Breast epithelium (tissue), 4 donors: ENCODE measurements at places on chromosomes 3 and 15.

DNA sequence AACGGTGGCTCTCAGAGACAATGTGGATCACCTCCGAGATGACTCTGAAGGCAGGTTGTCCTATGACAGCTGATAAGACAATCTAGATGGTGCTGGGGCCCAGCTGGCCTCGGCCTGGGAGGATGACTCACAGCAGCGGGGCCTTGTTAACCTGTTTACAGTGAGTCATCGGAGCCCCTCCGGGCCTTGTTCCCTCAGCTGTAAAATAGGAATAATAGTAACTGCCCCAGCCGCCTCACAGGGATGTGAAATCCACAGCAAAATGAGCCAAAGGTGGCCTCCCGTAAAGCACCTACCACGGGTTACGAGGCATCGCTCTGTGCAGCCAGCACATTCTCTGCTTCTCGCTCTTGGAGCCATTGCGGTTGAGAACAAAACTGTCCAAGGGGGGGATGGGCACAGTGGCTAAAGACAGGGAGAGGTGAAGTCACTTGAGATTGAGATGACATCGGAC, 88.6 kb upstream of the RASGRF1 start:
- no peak for DNase-seq

DNA sequence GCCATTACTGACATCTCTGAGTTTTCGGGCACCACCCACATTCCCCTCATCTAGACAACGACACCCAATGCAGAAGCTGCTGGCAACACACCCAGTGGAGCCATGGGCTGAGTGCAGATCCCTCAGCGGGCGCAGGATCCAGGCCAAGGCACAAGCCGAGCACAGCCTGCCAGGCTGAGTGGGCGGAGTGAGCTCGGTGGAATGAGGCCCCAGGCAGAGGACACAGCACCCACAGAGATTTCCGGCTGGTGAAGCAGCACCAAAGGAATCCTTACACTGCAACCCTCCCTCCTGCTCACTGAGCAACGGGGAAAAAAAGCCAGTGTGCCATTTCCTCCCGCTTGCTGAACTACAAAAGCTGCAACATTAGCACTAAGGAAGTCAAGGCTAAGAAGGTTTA, 34.3 kb downstream of the ZMAT3 start:
- DNase-seq = peak; percentile 89

GRCh38 chr3:52774901-52775864, 2.2 kb upstream of the ITIH1 start:
- no peak for DNase-seq

GRCh38 chr3:183551930-183552329, 3.6 kb downstream of the KLHL6 start:
- no peak for DNase-seq

DNA sequence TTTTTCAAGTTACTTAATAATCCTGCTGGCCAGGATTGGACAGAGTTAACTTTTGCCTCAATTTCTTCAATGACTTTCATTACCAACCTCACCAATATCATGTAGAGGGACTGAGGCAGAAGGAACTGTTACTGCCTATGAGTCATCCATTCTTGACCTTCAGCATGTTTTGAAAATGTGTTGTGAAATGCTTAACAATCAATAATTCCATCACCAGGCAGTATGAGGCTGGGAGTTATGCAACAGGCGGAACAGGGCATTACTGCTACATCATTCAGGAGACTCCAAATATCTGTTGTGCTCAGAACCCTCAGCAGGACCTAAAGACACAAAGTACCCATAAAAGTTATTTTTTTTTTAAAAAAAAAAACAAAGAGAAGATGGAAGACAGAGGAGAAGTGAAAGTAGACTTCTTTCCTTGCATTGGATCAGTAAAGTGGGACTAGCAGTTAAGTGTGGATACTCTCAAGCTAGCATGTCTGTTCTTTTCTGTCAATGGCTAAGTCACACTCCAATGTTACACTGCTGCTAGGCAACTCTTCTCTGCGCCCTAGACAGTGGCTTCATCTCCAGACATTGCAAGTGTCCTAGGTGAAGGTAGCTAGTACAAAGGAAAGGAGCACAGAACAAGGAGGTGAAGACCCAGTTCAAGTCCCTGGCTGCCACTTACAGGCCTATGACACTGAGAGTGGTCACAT, 184.9 kb upstream of the LPP start:
- DNase-seq = no peak

- no peak for DNase-seq
Measured at GRCh38 chr3:152870027-152870426, 35.1 kb downstream of the P2RY1 start.

DNA sequence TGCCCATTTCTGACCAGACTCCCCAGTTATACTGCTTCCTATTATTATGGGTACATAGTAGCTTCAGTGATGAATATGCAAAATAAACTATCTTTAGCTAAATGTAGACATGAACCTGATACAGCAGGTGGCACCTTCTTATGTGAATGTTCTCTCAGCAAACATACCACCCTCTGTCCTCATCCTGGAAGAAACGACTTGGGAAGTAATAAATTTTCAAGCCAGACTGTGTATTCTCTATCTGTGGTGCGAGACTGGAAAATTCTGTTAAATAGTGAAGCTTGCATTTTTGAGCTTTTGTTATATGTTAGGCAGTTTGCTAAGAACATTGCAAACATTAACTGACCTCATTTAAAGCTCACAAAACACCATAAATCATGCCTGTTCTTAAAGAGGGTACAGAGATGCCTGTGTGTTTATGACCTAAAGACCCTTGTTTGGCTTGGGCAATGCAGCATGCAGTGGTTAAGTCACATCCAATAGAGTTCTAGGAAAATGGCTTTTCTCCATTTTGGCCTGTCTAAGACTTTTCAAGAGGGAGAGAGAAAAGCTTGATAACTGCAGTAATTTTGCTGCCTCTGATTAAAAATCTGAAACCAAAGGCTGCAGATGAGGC, 287.1 kb downstream of the NEK10 start:
- no peak for DNase-seq

DNA sequence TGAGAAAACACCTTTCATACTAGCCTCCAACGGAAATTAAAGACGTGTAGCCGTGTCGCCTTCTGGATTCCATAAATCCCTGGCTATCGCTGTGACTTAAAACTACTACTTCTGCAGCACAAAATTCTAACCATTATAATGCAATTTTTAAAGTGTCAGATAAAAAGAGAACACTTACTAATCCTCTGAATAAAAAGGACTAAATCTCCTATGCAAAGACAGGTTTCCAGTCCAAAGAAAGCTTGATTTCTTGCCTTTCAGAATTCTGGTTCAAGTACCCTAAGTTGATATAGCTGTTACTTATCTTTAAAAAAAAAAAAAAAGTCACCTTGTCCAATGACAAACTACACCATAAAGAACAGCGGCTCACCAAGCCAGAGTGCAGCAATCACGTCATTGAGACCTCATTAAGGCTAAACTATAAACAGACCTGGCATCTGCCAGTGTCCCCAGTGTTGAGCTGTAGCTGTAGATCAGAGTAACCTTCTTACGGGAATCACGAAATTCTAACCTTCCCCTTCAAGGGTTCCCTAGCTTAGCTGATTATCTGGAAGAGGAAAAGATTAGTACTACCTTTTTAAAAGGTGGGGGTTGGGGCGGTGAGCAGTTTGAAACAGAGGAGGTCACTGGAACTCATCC, 2.2 kb downstream of the ABCC5 start:
- no peak for DNase-seq

- no peak for DNase-seq
Measured at GRCh38 chr3:156149876-156150275, 29.5 kb downstream of the KCNAB1 start.

DNA sequence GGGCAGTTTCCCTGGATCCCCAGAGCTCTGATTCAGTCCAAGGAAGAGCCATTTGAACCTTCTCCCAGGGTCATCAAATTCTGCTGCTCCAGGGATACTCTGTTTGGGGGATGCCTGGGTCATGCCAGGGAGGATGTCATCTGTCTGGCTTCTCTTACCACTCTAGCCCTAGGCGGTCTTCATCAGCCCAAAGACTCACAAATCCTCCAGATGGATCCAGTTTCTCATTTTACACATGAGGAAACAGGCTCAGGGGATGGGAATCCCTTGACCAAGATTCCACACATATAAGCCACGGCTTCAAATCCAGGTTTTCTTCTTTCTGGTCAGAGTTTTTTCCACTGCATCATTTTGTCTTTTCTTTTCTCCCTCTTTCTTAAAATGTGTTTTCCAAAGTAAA, 36.7 kb downstream of the SLC28A1 start:
- DNase-seq = no peak

DNA sequence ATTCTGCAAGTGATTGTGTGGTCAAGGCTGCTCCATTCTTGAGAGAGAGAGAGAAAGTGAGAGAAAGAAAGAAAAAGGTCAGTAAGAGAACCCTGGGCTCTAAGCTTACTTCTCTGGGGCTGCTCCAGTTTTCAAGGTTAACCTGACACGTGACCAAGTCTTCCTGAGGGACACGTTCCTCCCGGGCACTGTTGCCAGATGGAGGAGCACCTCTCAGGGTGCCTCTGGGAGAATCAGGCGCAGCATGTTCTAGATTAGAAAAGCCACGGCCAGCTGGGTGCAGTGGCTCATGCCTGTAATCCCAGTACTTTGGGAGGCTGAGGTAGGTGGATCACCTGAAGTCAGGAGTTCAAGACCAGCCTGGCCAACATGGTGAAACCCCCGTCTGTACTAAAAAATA, 60.8 kb downstream of the ITGA11 start:
- no peak for DNase-seq

DNA sequence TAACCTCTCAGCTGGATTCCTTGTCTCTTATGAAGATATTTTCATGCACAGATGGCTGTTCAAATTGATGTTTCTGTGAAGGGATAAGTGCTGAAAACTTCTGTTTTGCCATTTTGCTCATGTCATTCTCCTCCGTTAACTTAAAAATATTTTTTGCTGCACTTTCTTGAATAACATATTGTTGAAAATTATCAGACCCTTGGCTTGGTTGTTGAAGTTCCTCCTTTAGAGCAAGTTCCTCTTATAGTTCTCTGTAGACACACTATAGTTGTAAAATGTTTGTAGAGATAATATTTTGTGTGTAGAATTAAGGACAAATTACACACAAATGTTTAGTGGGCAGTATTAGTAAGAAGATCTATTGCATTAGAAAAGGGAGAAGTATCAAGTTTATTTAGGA, 300.4 kb downstream of the SV2B start:
- no peak for DNase-seq

DNA sequence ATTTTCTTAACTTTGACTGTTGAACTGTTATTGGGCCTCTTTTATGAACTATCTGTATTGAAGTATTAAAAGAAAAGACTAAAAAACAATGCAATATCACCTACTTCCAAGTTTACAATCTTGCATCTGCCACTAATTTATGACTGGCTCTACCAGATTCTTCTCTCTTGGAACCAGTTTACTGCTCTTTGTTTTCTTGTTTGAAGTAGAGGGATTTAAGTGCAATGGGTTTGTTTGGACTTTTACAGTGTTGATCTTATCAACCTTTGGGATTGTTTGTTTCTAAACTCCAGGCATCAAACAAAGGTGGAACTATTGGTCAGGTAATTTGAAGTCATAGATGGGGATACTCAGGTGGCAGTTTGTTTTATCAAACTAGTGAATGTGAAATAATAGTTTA, 43.0 kb upstream of the MEIS2 start:
- no peak for DNase-seq

DNA sequence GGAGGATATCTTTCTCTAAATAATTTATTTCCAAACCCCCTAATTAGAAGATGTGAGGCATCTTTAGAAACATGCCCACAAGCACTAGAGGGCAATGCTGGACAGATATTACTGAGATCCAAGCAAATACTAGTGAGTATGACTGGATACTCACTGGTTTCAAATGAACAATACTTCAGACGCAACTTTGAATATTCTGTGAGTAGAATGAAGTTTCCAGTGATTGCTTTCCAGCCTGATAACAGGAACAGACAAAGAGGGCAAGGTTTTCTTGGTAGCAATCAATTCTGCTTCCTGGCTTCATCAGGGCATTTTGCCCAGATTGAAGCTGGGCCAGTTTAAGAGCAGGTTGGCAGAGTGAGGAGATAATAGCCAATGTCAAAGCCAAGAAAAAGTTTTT, 442.6 kb upstream of the PDZRN3 start:
- no peak for DNase-seq

GRCh38 chr3:197949191-197949777, 706 bp upstream of the RPL35A start:
- DNase-seq = no peak

GRCh38 chr3:122677216-122677615, 3.4 kb upstream of the PARP14 start:
- DNase-seq = no peak
